ENCODE measurements at places on chromosomes 7 and 10. TPM values are rescaled to one million over a fixed set of nuclear protein-coding genes. Genes with fewer than 3 reads are reported as not detected.

DNA sequence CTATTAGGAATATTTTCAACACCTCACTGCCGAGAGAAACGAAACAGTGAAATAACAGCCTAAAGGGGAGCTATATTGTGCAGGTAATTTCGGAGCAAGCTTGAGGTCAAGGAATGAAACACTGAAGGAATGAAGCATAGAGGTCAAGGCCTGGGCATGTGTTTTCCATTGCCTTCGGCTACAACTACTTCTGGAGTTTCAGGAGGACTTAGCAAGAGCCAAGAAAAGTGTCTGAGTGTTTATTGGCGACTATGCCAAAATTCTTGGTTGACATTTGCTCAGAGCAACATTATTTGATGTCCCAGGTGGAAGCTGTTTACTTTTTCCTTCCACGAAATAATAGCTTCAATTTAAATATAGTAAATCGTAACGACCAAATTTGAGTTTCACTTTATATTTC lies 89.6 kb upstream of the IFRD1 start:
- no peak for DNase-seq

DNA sequence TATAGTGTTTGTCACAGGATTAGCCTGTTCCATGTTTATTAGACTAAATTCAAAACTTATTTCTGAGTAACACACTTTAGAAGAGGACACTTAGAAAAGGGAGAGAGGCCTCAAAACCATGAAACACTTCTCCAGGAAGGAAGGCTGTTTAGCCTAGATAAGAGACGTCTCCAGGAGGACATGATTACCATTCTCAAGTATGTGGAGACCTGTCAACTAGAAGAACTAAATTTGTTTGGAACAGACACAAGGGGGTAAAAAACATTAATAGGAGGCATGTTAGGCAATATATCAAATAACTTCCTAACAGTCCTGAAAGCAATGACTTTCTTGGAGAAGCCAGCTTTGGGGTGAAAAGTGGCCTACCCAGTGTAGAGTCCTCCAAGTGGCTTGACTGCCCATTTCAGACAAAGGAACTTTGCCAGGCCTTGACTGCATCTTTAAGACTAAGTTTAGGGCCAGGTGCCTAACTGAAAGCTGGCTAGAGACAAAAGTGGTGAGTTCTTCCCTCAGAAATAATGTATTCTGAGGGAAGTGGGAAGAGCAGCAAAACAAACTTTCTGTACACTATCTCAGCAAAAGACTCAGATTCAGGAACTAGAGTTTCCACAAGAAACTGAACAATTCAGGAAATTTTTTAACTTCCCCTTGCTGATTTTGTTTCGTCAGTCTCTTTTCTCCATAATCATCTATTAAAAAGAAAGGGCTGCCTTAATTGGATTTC lies 11.8 kb downstream of the NCOA4 start:
- no peak for DNase-seq

GRCh38 chr7:63080406-63080805 lies 918.2 kb upstream of the ZNF722 start:
- DNase-seq: peak; percentile 86

DNA sequence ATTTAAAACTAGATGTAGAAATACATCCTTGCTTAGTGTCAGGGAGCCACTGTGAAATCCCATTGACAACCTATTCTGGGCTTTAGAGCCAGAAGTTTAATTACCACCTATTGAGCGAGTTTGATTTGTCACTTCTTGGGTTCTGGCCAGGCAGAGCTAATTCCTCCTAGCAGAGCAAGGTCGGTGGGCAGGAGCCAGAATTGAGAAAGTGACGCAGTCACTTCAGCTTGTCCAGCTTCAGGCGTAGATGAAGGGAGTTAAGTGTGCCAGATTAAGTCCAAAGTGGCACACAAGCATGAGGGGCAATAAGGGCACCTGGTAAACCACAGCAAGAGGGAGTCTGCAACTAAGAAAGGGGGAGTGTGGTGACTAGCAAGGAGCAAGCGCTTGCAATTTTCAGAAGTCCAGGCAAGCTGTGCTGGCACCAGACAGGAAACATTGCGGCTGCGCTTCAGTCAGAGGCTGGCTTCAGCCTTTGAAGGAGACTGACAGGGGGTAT lies 119.4 kb downstream of the ST7 start:
- no peak for DNase-seq

- DNase-seq: no peak
These were observed 214.4 kb upstream of the KIAA1217 start for GRCh38 chr10:23994459-23995046.

DNA sequence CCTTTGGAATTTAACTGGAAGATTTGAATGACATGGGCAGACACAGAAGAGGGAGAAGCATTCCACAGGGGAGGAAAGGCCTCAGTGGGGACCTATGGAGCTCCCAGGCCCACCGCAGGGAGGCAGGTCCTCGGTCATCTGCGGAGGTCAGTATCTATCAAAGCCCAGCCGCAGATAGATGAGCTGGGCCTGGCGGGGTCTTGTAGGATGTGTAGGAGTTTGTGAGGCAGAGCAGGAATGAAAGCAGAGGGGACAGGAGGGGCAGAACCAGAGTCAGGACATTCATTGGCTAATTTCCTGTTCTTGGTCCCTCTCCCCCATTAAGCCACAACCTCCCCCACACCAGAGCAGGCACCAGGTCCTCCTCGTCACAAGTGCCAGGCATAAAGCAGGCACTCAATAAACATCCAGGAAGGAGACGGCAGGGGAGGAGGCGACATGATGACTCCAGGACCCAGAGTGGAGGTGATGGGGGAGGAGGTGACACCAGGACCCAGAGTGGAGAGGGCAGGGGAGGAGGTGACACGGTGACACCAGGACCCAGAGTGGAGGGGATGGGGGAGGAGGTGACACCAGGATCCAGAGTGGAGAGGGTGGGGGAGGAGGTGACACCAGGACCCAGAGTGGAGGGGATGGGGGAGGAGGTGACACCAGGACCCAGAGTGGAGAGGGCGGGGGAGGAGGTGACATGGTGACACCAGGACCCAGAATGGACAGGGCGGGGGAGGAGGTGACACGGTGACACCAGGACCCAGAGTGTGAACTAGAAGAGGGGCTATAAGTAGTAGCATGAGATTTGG lies 83.7 kb upstream of the PDGFA start:
- no peak for DNase-seq

GRCh38 chr7:102471791-102472125 lies 7.0 kb downstream of the POLR2J start:
- DNase-seq: no peak

- DNase-seq: no peak
These were observed 1.4 kb downstream of the FXYD4 start for GRCh38 chr10:43372765-43373361.

GRCh38 chr10:82289945-82290344 lies 415.0 kb downstream of the NRG3 start:
- no peak for DNase-seq

The PNLIPRP1 gene
- not detected for total RNA-seq

The ZNF32 gene
- total RNA-seq: 56.7 TPM

The SRPK2 gene
- total RNA-seq: 47.4 TPM

The IDI2 gene
- not detected for total RNA-seq

The WNT16 gene
- 0.33 TPM for total RNA-seq

The SLC16A12 gene
- total RNA-seq: 2.2 TPM

The CPA2 gene
- total RNA-seq: not detected
